Renal cortical epithelial cell (primary cell): ENCODE measurements at places on chromosomes 16 and 17.

- peak; percentile 91 for DNase-seq
Measured at GRCh38 chr17:42409523-42410318, 13.3 kb downstream of the CAVIN1 start.

- DNase-seq = no peak
Measured at GRCh38 chr17:50488880-50489279, 10.2 kb downstream of the RSAD1 start.

- peak; percentile 68 for DNase-seq
Measured at GRCh38 chr17:74431568-74432423, at the start of gene GPRC5C. Gene GPRC5C, plus strand, starts transcription at chr17:74432088. Its CDS starts 7,689 bp downstream, at chr17:74439777.

GRCh38 chr17:38703742-38704605 is 1.1 kb upstream of the MLLT6 start:
- peak; percentile 71 for DNase-seq
